Peyer's patch (tissue), 4 donors: ENCODE measurements at places on chromosomes 2 and 18.

GRCh38 chr18:46810481-46811000, 53.7 kb upstream of the ST8SIA5 start:
- DNase-seq: no peak

DNA sequence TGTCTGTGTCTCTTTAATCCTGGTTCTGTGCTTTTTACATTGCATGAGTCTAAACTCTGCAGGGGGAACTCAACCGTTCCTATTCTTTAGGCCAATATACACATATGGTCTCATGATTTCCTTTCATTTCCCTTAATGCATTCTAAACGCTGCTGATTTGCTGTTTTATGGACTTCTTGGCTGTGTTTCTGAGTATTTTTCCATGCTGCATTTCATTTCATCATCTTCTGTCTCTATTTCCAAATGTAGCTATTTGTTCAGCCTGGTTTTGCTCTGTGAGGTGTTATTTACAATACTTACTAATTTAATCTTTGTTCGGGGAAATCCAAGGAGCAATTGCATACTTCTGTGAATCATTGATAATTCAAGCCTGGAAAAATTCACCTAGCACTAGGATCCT, 897.2 kb downstream of the TSN start:
- no peak for DNase-seq

DNA sequence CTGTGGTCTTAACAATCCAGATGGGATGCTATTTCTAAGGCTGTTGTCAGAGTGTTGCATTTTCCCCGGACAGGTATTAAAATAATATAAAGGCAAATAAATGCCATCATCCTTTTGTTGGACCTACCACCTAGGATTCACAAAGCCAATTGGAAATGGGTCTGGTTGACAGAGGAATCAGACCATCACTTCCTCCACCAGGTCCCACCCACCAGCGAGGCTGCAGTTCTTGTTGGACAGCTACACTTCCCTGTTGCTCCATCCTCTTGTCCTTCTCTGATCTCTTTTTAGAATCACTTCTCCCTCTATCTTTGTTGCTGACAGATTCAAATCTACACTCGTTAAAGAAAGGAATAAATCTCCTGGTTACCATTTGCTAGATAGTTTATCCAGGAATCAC, 1.1 kb downstream of the TMEM169 start:
- DNase-seq: no peak

DNA sequence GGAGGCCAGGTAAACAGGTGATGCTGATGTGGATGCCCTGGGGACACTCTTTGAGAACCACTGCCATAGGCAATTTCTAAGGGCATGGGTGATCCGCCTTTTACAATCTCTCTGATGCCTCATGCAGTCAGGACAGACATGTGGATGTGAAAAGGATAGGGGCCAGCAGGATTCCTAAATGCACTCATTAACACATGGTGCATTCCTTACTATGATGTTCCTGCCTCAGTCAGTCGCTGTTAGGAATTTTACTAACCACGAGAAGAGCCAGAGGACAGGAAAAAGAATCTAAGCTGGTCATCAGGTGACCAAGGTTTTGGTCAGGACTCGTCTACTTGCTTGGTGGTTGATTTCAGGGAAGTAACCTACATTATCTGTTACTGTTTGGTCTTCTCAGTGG, 191.0 kb downstream of the ARL4C start:
- DNase-seq: no peak

- DNase-seq: no peak
These were observed 1.1 kb downstream of the IGFBP5 start for GRCh38 chr2:216694082-216694825.

DNA sequence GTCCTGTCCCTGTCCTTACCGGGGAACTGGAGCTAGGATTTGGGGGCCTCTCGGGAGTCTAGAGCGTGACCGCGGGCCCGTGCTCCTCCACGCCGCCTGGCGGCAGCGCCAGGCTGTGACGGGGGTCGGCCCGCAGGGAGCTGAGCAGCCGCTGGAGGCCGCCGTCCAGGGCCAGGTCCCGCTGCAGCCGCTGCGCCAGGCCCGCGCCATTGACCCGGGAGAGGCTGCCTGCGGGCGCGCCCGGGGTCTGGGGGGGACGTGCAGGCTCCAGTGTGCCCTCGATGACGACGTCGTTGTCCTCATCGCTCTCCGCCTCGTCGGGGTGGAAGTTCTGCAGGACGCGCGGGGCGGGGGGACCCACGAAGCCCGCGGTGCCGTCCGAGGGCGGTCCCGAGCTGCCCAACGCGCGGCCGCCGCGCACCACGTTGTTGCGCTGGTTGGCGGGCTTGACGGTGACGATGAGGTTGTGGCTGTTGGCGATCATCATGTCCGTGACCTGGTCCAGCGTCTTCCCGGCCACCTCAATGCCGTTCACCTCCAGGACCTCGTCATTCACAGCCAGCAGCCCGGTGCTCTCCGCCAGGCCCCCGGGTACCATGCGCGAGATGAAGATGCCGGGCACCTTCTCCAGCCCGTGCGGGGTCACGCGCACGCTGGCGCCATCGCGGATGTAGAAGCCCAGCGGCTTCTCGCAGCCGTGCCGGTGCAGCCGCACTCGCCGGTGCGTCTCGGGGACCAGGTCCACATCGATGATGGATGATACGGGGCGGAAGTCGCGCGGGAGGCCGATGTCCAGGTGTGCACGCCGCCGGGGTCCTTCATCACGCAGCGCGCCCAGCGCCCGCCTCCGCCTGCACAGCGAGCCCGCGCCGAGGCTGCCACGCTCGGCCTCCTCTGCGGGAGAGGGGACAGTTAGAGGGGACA, 50.9 kb downstream of the ADNP2 start:
- no peak for DNase-seq

- DNase-seq: no peak
These were observed 132.9 kb upstream of the RND3 start for GRCh38 chr2:150620416-150620815.

GRCh38 chr2:101983928-101984327, 7.8 kb upstream of the IL1R2 start:
- DNase-seq: no peak

DNA sequence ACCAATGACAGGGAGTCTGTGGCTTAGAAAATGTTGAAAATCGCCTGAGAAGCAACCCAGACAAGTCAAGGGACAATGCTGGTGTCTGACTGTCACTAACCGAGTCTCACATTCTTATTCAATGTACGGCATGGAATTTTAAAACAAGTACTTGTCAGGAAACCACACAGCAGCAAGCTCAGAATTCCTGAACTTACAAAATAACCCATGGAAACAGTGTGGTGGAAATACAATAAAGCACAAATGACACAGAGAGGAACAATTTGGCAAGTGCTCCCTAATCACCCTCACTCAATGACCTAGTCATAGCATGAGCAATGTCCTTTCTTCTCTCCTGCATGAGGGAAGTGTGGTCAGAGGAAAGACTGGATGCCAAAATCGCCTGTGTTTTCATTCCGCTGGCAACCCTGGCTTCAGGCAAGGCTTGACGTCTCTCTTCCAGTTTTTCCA, 154.0 kb downstream of the SATB2 start:
- no peak for DNase-seq

DNA sequence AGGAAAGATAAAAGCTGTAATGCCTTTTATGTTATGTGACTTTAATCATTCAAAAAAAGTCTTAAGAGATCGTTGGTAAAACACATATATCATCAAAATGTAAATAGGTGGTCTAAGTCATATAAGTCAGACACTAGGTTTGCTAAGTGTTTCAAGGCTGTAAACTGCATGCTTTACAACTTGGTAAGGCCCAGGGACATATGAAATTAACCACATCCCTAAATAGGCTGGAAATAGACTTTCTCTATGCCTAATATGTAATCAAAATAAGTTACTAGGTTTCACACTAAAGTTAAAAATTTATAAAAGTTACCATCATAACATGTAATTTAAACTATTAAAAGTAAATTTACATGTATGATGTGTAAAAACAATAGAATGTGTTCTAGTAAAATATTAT, 946.3 kb upstream of the LRATD1 start:
- DNase-seq: no peak

- no peak for DNase-seq
These were observed 8.9 kb downstream of the EMILIN2 start for GRCh38 chr18:2855560-2856350.

GRCh38 chr2:125405816-125406215, 1250.1 kb upstream of the GYPC start:
- no peak for DNase-seq

GRCh38 chr18:48085781-48086487, 155.5 kb upstream of the SMAD2 start:
- no peak for DNase-seq

- DNase-seq: no peak
These were observed 15.0 kb upstream of the INO80C start for GRCh38 chr18:35512761-35513160.

DNA sequence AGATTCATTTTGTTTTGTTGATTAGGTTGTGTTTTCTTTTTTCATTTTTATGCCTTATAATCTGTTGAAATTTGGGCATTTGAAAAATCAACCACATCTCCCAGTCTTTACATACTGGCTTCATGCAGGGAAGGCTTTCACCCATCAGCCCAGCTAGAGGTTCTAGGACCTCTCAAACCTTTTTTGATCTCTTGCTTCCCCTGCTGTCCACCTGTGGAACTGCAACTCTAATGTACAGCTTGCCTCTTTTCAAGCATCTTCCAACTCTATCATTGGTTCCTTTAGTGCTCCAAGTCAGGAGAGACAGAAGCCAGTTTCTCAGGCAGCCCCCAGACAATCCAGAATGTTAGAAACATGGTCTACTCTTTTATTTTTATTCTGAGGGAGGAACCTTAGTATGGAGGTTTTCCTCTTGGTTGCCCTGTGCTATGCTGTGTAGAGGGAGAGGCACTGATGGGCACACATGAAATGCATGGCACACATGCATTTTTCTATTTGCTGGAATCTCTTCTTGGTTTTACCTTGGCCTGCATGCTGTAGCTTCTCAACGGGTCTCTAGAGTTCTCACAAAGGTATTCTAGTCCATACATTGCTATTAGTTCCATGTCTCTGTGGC, 107.2 kb upstream of the L3MBTL4 start:
- peak; percentile 68 for DNase-seq

DNA sequence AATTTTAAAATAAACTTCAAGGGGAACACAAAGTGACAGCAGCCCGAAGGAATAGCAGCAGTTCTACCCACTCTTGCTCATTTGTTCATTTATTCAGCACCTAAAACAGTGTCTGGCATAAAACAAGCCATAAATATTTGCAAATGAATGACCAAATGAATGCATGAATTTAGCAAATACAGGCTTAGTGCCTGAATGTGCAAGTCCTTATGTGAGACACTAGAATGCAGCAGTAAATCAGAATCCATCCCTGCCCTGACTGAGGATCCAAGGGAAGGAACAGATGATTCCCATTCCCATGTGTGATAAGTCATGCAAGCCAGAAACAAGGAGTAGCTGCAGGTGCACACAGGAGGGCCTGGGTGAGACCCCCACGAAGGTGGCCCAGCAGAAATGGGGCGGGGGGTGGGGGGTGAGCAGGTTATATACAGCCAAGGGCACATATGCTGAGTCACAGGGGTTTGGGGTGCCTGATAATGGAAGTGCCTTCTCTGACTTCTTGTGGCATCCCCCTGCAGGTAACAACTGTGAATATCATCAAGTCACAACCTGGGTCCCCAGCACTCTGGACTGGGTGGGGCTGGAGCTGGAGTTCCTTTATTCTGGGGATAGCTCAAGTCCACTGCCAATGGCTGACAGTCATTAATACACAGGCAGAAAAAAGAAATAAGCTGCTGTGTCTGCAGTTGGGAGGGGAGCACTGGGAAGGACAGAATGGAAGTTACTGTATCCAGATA, 311.9 kb downstream of the TXNL1 start:
- no peak for DNase-seq

- no peak for DNase-seq
These were observed 104.5 kb downstream of the VAPA start for GRCh38 chr18:10018289-10018688.

- DNase-seq: no peak
These were observed 30.7 kb upstream of the SCN1A start for GRCh38 chr2:166158546-166158945.

GRCh38 chr2:230715201-230715600, 2.6 kb downstream of the CAB39 start:
- no peak for DNase-seq

- DNase-seq: no peak
These were observed 91.5 kb upstream of the MYT1L start for GRCh38 chr2:2422621-2423020.
